Myocyte (in vitro differentiated cells): ENCODE measurements at places on chromosomes 11 and 22.

- DNase-seq, result no peak
Observed at GRCh38 chr11:61956191-61957020, 6.3 kb downstream of the BEST1 start.

DNA sequence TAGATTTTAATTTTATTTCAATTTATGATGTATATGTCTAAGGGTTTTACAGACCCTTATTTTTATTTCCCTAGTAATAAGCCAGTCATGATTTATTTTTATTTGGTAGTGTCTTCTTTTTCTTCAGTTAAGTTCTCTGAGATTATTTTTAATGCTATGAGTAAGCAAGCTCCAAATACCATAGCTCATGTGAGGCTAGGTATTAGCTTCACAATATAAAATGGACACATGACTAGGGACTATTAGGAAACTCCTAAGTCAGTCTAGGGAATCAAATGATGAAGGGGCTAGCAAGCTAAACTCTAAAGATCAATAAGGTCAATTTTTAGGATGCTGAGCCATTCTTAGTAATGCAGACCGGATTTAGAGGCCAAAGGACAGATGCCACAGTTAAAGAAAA lies 45.9 kb downstream of the CKAP5 start:
- peak; percentile 77 for DNase-seq

DNA sequence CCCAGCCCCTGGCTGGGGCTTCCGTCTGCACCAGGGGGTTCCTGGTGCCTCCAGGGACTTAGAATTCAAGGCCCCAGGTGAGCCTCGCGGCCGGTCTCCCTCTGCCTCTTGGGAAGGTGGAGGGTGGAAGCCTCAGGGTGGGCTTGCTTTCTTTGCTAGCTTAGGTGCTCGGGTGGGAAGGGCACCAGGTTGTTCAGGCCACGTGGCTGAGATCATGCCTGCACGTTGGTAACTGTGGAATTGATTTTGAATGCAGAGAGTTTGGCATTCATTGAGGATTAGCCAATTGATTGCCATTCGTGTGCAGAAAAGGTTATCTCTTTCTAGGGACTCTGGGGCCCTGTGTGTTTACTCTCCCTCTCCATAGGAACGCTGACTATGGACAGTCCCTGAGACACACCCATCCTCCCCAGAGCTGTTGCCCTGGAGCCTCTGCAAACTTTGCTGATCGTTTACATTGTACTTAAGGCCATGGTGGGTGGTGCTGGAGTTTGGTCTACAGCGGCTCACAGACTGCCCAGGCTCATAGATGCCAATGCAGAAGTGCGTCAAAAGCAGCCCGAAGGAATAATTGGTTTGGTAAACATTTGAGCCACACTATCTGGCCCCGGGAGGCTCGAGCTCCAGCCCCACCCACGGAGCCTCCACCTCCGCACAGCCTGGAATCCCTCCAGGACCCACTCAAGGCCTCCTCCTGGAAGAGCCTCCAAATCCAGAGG lies 1457.7 kb downstream of the BRD1 start:
- no peak for DNase-seq

- no peak for DNase-seq
Observed at GRCh38 chr11:103380031-103380430, 270.8 kb downstream of the DYNC2H1 start.

GRCh38 chr11:30617762-30618161 lies 31.6 kb upstream of the MPPED2 start:
- DNase-seq, result no peak

DNA sequence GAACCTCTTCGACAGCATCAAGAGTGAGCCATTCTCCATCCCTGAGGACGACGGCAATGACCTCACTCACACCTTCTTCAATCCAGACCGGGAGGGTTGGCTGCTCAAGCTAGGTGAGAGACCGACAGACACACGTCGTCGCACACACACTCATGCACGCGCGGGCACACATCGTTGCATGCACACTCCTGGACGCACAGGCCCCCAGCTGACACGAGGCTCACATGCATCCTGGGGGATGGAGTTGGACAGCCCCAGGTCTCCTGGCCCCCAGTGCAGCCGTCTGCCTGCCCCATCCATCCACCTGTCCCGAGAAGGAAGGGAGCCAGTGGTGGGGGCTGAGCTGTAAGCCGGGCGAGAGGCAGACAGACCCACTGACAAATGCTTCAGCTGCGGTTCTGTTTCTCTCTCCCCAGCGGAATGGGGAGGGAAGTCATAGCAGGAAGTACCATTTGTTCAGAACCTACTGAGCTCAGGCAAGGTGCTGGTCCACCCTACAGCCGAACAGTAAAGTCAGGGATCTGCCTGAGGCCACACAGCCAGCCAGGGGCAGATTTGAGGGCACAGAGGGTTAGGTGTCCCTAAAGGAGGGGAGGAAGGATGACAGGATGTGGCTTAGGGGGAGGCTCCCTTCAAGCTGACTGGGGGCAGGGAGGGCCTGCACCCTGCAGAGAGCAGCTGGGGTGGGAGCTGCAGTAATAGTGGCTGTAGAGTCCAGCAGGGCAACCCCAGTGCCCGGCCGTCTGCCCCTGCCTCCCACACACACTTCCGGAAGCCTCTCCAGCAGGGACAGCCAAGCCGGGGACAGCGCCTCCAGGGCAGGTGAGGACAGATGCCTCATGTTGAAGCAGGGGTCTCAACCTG lies 27.1 kb downstream of the CYTH4 start:
- DNase-seq, result no peak

DNA sequence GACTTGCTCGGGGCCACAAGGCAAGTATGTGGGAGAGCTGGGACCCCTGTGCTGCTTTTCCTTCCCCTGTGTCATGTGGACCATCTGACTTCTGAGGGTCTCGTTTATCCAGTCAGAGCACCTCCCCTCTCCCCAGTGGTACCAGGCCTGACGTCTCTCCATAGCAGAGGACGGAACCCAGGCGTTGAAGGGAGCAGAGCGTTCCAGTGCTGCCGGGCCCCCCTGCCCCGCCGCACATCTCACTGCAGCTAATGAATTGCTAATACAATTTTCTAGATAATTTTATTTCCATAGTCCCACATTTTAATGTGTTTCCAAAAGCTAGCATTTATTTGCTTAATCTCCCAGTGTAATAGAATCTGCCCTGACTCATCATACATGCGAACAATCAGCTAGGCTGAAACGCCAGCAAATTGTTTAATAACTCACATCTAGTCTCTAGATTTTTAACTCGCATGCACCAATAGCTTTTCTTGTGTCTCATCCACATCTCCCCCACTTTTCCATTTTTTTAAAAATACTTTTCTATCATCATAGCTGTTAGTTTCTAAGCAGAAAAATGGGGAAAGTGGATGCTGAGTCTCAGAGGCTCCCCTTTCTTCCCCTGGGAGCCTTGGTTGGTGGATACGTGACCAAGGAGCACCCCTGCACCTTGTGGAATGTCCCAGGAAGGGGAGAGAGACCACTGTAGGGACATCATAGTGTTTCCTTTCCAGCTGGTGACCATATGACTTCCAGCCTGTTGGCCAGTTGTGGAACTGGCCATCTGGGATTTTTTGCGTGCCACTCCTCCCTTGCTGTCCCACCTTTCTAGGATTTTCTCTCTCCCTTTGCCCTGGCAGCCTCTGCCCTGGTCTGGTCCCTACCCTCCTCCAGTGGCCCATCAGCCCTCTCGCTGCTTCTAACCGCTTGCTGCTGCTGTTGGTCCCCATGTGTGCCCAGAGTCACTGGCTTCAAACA lies 58.6 kb upstream of the NNMT start:
- peak; percentile 54 for DNase-seq

- DNase-seq, result no peak
Observed at GRCh38 chr22:44452531-44453420, 45.3 kb downstream of the RTL6 start.

DNA sequence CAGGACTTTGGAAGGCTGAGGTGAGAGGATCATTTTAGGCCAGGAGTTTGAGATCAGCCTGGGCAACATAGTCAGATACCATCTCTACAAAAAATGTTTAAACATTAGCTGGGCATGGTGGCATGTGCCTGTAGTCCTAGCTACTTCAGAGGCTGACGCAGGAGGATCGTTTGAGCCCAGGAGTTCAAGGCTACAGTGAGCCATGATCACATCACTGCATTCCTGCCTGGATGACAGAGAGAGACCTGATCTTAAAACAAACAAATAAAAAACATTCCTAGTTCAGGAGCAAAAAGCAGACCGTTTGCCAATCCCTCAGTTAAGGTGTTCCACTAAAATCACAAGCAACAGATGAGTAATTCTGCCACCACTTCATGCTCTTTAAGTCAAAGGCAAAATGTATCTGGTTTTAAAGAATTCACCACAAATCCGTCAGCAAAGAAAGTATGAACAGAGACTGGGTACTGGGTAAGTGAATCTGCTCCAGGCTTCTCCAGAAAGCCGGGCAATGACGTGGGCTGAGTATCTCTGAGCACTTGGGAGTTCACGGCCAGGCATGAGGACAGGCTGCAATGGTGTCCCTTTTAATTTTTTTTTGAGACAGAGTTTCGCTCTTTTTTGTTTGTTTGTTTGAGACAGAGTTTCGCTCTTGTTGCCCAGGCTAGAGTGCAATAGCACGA lies 19.5 kb downstream of the CLTCL1 start:
- no peak for DNase-seq

- peak; percentile 84 for DNase-seq
Observed at GRCh38 chr22:41285441-41285819, 557 bp downstream of the RANGAP1 start.

DNA sequence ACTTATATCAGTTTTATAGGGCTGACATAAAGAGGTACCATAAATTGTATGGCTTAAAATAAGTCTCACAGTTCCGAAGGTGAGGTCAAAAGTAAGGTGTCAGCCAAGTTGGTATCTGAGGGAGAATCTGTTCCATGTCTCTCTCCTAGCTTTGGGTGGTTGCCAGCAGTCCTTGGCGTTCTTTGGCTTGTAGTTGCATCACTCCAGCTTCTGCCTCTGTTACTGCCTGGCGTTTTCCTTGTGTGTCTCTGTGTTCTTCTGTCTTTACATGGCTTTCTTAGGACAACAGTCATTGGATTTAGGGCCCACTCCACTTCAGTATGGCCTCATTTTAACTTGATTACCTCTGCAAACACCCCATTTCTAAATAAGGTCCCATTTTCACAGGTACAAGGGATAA lies 16.7 kb downstream of the MMP7 start:
- DNase-seq, result peak; percentile 51

DNA sequence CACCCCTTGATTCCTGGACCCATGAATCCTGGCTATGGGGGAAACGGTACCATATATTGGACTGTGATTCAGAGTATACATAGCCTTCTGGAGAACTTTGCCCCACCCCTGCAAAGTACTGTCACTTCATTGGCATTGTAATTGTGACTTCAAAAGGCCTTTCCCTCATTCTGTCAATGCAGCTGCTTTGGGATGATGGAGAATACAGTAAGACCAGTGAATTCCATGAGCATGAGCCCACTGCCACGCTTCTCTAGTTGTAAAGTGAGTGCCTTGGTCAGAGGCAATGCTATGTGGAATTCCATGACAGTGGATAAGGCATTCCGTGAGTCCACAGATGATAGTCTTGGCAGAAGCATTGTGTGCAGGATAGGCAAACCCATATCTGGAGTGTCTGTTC lies 25.7 kb upstream of the MSANTD2 start:
- peak; percentile 86 for DNase-seq

- DNase-seq, result no peak
Observed at GRCh38 chr11:120381401-120381800, 45.2 kb downstream of the ARHGEF12 start.

GRCh38 chr11:71996946-71997345 lies 1.8 kb upstream of the IL18BP start:
- peak; percentile 88 for DNase-seq

DNA sequence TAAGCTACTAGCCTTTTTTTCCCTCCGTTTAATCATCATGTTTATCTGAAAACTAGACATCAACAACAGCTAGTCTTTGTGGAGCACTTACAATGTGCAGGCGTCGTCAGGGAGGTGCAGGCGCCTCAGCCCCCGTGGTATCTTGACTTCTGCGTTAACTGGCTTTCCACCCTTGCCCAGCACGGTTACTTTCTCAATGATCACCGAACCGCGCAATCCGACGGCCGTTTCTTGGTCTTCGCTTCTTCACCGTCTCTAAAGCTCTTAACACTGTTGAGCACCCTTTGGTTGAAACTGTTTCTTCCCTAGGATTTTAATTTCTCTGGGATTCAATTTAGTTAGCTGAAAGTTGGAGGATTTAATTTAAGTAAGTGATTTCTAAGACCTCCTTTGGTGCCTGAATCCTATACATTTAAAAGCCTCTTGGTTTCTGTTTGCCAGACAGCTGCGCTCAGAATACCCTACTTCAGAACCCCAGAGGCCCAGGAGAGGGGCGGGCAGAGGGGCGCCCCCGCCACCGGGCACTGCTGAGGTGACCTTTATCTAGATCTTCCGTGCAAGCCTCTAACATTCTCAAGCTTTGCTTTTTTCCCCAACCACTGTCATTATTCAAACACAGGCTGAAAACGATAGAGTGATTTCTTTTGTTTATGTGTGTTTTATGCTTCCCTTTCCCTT lies 18.0 kb upstream of the TMEM218 start:
- no peak for DNase-seq

DNA sequence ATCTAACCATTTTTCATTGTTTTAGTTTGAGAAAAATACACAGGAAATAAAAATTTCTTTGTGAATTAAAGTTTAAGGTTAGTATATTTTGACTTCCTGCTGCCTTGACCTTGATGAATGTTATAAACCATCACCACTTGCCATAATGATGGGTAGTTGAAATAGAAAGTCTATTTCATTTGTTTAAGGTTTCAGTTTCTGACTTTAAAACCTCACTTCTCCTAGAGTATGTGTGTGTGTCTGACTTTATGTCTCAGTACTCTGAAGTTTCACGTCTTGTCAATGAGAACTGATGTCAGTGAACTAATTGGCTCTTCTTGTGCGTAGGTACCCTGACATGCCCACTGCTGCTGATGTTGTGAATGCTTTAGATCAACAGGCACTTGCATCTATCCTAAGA lies 188.2 kb downstream of the METTL15 start:
- no peak for DNase-seq

GRCh38 chr22:44422746-44423380 lies 75.2 kb downstream of the RTL6 start:
- no peak for DNase-seq

DNA sequence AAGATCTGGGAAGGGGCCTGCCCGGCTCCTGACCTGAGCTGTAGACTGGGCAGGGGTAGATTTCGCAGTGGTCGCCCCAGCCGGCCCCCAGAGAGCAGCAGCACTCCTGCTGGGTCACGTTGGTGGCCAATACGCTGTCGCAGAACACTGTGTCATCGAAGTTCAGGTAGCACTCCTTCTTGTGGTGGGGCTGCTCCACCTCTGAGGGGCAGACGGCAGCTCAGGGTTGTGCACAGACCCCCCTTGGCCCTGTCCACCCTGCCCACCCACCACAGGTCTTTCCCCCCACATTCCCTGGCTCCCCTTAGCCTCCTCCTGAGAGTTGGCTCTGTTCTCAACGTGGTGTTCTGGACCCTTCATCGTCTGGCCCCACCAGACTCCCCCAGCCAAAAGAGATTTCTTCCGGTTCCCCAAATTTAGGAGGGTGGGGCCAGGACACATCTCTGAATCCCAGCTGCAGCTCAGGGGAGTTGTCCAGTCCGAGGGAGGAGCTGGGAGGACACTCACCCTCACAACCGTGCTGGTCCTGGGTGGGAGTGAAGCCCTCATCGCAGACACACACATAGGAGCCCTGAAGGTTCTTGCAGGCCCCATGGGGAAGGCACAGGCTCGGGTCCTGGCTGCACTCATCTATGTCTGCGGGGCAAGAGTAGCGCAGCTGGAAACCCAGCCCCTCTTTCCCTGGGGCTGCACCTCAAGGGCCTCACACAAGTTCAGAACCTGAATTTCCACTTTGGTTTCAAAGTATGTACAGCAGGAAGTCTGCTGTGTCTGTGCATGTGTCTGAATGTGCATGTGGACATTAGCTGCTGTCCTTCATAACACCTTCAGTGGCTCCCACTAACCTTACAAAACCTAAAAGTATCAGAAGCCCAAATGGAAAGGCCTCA lies 16.5 kb downstream of the SCYL1 start:
- DNase-seq, result no peak
